RKO (cell line): ENCODE measurements at places on chromosomes 1 and 21.

- DNase-seq, result no peak
These were observed at the start of gene FCMR for GRCh38 chr1:206921772-206922265. FCMR (minus strand) TSS chr1:206921941; CDS start chr1:206921854, 87 bp downstream.

DNA sequence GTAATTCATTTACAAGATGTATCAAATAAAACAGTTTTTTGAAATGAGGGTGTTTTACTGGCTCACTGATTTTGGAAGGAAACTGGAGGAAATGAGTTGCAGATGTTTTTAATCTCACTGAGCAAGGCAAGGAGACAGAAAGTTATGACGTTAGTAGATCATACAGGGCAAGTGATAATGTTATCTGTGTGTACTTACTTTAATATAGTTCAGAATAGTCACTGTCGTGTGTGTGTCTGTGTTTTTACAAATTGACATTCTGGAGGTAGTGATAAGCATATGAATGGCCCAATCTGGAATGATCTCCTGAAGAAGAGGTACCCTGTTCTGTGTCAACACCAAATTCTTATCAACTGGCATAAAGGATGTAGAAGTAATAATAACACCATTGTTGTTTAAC, 1.9 kb upstream of the GBP4 start:
- DNase-seq, result no peak

DNA sequence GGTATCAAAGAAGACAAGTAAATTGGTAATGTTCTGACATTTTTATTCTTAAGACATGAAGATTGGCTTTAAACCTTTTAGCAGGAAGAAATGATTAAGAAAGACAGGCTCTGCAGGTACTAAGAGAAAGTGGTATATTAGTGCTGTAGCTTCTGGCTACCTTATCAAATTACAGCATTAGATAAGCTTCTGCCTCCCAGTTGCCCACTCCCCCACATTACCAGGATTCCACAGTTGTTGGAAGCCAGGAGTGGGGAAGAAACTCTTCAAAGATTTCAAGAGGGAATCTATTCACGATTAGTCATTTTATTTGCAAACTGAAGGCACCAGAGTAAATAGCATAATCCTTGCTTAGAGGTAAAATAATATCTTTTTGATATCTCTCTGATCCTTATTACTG, 274.9 kb downstream of the LMO4 start:
- no peak for DNase-seq

- no peak for DNase-seq
These were observed 30.8 kb downstream of the ADAMTS1 start for GRCh38 chr21:26814386-26814785.

- no peak for DNase-seq
These were observed 176.4 kb downstream of the ETS2 start for GRCh38 chr21:38982096-38982495.

- DNase-seq, result no peak
These were observed 13.2 kb upstream of the CDC7 start for GRCh38 chr1:91487469-91487868.

- DNase-seq, result no peak
These were observed 39.4 kb upstream of the MACF1 start for GRCh38 chr1:39165049-39165448.

DNA sequence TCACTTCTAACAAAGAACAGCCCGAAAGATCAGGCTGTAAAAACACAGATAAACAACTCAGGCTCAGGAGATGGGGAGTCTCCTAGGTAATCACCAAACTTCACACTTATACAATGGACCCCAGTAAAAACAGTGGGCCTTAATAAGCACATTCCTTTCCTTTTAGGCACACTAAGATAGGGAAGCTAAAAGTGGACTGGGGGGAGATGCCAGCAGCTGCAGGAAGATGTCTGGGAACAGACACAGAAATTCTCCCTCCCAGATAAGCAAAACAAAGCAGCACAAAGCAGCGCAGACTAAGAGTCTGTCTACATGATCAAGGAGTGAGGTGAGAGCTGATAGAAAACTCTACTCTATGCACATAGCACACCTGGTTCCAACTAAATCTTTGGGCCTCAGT, 29.0 kb upstream of the CTBS start:
- no peak for DNase-seq

DNA sequence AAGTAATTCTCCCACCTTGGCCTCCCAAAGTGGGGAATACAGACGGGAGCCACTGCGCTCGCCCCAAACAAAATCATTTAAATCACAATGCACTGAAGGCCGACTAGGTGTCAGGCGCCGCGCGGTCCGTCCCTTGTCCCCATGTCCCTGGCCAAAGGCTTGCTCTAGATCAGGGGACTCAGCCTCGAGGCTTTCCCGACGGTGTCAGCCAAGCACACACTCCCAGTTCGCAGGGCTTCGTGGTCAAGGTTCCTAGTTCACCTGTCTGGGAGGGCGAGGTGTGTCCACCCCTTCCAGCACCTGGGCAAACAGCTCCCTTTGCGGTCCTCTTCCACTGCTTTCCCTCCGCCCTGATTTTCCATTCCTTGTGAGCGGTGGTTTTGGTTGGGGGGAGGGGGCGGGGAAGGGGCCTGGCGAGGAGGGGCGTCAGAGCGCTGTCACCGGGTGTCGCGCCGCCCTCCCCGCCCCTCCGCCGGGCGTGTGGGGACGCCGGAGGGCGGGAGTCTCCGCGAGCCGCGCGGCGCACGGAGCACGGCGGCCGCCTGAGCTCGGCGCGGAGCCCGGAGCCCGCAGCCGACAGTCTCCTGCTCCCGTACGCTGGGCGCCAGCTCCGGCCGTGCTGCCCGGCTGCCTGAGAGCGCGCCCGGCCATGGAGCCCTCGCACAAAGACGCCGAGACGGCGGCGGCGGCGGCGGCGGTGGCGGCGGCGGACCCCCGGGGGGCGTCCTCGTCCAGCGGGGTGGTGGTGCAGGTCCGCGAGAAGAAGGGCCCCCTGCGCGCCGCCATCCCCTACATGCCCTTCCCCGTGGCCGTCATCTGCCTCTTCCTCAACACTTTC, at the start of gene STUM:
TSS of gene STUM (plus strand) at position 509 of the 838 bp plus-strand sequence. CDS start at position 650, 141 bp downstream.
- no peak for DNase-seq

GRCh38 chr1:164417016-164417704, 141.8 kb upstream of the PBX1 start:
- DNase-seq, result no peak

GRCh38 chr1:183887826-183888819, 83.2 kb downstream of the RGL1 start:
- DNase-seq, result no peak

- DNase-seq, result no peak
These were observed 8.4 kb upstream of the C1orf185 start for GRCh38 chr1:51093581-51093980.

GRCh38 chr1:43986712-43987111, 4.7 kb upstream of the CCDC24 start:
- DNase-seq, result no peak

GRCh38 chr1:10882069-10882468, 85.6 kb upstream of the CASZ1 start:
- no peak for DNase-seq

DNA sequence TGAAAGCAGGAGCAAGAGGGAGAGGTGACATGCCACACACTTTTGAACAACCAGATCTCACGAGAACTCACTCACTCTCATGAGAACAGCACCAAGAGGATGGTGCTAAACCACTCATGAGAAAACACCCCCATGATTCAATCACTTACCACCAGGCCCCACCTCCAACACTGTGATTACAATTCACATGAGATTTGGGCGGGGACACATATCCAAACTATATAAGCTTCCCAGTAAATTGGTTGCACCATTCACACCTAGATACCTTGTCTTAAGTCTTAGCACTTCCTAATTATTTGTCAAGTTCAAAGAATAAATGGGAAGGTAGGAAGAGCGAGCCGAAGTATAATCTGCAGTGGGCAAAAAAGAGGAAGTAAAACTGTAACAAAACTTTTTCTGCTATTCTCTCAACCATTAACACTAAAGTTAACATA, 34.3 kb downstream of the AMY1C start:
- DNase-seq, result no peak

GRCh38 chr1:76562292-76562691, 305.0 kb upstream of the ST6GALNAC5 start:
- DNase-seq, result no peak

DNA sequence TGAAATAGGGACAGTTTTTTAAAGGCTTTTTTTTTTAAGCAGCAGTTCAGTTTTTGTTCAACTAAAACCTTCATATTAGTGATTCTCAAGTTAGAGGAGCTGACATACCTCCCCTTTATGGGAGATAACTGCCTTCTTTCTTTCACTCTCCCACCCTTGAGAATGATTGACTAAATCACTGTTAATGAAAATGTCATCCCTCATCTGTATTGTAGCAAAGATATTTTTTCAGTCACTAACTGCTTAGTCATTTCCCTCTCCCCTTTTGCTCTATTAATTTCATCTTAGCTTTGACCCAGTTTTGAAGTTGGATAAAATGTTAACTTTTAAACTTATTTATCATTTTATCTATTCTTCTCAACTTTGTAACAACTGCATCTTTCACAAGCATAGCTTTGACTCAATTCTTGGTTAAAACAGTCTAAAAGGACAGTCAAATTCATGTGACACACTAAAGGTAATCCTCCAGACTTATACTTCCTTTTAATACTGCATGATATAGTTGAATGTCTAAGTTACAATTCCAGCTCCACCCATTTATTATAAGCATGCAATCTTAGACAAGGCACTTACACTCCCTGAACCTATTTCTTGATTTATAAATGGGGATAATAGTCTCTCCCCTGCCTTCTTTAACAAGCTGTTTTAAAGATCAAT, 17.1 kb downstream of the CAPZA1 start:
- no peak for DNase-seq

DNA sequence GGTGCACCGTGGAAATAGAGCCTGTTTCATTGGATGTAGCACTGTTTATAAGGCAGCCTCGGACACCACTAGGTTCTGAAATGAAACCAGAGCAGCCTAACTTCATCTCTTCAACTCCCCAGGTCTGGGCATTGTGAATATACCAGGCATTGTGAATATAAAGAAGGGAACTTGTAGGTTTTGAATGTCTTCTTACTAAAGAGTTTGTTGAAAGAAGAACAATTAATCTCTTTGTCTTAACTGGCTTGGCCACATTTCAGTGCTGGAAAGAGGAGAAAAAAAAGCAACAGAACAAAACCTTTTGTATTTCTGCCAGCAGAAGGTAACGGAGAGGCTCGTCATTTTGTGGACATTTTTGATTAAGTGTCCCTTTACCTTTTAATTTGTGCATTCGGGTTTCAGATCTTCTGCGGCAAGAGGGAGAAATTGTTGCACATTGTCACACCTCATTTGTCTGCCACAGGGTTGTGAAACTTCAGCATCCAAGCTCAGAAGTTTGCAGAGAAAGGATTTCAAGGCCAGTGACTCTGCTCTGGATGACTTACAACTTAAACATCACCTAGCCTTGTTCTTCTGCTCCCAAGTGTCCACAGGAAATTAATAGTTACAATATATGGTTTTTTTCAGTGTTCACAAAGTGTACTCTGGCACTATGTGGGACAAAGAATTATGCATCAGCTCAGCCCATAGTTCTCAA, 158.3 kb downstream of the KAZN start:
- DNase-seq, result no peak

- DNase-seq, result peak; percentile 81
These were observed 6.7 kb downstream of the NCDN start for GRCh38 chr1:35564037-35564883.

- no peak for DNase-seq
These were observed 55.8 kb downstream of the SLC27A3 start for GRCh38 chr1:153831026-153831425.

DNA sequence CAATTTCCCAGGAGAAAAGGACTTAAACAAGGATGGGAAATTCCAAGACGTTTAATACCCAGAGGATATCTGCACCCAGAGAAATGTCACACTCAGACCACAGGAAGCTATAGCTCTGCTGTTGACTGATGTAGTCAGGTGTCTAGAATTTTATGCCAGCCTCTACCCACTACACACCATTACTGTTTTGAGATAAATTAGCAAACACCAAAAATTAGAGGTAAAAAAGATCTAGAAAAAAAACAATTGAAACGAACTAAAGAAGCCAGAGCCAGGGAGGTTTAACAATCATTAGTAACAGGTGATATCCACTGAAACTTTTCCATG, 519.9 kb downstream of the SMYD3 start:
- no peak for DNase-seq

GRCh38 chr1:155043301-155043702, 7.8 kb upstream of the ADAM15 start:
- DNase-seq, result no peak

- DNase-seq, result no peak
These were observed 259 bp downstream of the KCNT2 start for GRCh38 chr1:196607981-196608380.

GRCh38 chr1:87939444-87939843, 610.8 kb downstream of the LMO4 start:
- DNase-seq, result no peak
